CD4-positive, alpha-beta T cell treated with Interleukin-1 beta for 1 hour (primary cell): ENCODE measurements at places on chromosomes 16 and 17.

GRCh38 chr16:72847187-72848027, 200.5 kb downstream of the ZFHX3 start:
- peak; percentile 4 for DNase-seq

GRCh38 chr16:89658221-89658879, 714 bp downstream of the SPATA33 start:
- no peak for DNase-seq

DNA sequence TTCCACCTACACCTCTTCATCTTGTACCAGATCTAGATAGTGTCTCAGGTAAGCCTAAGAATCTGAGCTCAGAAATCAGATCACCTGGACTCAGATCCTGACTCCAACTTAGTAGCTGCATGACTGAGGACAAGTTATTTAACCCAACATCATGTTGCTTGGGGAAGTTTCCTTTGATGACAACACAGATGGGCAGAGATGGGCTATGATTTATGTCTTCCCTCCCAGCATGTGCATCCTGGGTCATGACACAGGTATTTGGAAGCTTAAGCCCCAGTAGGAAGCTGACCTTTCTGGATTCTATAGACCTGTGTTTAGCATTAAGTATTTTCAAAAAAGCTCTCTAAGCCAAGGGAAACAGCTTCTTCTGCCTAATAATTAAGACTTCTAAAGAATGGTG, 12.4 kb upstream of the HEATR6 start:
- no peak for DNase-seq

- no peak for DNase-seq
Measured at GRCh38 chr17:5282642-5283217, 646 bp downstream of the RABEP1 start.

GRCh38 chr17:72169823-72170222, 49.0 kb downstream of the SOX9 start:
- DNase-seq, result no peak

DNA sequence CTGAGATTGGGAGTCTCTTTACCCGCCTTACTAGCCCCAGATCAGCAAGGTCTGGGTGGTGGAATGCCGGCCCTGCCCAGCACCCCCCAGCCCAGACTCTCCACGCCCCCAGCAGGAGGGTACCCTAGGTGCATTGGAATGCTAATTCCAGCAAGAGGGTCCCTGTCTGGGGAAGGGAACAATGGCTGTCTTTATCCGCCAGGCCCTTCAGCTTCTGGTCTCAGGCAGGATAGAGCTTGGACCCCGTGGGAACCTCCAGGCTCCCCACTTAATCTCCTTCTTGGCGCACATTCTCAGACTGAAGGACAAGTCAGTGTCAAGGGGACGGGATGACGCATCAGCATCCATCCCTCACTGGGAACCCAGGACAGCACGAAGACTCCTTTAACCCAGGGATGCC, 85.1 kb downstream of the LITAF start:
- DNase-seq, result no peak

DNA sequence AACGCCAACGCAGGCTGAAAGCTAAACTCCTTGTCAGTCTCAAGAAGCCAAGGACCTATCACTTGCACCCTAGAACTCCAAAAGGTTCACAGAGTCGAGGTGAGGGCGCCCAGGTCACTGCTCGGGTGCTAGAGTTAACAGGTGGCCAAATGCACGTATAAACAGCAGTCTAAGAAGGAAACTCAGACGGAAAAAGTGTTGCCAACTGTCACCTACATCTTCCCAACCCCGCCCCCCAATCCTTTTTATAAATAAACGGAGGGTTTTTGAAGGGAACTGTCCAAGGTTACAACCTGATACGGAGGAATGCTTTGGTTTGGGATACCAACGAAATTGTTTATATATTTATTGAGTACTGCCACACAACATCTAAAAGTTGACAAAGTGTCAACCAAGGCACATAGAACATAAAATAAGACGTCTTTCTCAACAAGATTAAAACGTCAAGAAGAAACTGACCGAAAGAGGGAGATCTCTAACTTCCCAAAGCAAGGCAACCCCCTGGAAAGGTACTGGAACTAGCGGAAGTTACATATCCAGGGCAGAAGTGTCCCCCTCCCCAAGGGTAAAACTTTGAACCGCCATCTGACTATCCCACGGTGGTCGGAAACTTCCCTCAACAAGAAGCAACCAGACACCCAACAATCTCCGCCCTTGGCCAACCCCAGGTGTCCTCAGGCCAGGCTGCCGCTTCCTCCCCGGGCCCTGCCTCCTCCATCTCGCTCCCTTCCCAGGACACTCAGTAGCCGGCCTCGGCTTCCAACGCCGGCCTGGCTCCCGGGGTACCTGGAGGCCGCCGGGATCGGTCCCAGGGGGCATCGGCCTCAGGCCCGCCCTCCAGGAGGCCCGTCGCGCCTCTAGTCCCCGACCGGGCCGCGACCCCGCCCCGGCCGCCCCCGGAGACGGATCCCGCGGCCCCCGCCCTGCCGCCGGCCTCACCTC, 982 bp downstream of the SPAG9 start:
- DNase-seq, result peak; percentile 42

DNA sequence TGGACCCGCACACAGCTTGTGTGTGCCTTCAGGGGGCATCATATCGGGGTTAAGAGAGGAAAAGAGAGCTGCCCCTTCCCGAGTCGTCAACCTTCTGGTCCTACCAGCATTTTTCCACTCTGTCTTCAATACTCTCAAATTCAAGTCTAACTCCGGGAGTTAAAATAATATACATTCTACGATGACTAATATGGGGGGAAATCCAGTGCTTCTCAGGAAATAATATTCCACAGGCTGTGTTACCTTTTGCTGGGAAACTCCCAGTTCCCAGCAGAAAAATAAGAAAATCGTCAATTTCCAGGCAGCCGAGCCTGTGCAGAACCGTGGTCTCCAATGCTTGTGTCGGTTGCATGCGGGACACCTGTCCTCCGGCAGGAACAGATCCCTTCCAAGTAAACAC, 105.0 kb upstream of the FOXF1 start:
- no peak for DNase-seq
